NCI-H345 (cell line): ENCODE measurements at places on chromosomes 2 and 18.

- no peak for DNase-seq
Measured at GRCh38 chr2:127115471-127116199, 8.7 kb upstream of the BIN1 start.

- DNase-seq: no peak
Measured at GRCh38 chr2:161367675-161368074, 48.4 kb upstream of the TBR1 start.

GRCh38 chr18:45667056-45667736, 51.9 kb downstream of the SLC14A2 start:
- DNase-seq: no peak

DNA sequence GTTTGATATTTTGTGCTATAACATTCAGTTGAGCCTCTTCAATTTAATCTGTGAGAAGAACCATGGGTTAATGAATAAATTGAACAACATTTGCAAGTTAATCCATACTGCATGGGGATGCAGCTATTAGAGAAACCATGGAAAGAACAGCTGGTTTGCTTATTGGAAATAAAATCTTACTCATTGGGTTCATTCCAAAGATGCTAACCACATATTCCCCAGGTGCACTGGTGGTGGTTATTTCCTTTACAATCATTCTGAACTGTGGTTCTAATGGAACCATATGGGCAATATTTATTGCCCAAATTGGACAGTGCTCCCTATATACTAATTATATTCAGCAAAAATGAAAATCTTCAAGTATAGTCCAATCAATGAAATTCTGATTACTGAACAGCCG, 1200.4 kb upstream of the CDH2 start:
- DNase-seq: no peak

DNA sequence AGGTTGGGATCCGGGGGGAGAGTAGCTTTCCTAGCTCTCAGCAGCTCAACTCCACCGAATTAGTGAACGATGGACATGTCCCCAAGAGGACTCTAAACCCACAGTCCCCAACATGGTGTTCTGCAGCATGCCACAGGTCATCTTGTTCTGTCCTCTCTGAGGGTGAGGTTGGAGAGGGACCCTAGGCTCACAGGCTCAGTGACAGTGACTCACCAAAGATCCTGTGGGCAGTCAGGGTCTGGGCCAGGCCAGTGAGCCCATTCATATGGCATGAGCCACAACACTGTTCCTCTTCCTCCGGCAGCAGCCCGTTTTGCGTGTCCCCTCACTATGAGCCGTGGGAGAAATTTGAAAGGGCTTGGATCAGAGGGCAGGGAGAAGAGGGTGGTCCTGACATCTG, 2.8 kb upstream of the SLC20A1 start:
- DNase-seq: no peak

DNA sequence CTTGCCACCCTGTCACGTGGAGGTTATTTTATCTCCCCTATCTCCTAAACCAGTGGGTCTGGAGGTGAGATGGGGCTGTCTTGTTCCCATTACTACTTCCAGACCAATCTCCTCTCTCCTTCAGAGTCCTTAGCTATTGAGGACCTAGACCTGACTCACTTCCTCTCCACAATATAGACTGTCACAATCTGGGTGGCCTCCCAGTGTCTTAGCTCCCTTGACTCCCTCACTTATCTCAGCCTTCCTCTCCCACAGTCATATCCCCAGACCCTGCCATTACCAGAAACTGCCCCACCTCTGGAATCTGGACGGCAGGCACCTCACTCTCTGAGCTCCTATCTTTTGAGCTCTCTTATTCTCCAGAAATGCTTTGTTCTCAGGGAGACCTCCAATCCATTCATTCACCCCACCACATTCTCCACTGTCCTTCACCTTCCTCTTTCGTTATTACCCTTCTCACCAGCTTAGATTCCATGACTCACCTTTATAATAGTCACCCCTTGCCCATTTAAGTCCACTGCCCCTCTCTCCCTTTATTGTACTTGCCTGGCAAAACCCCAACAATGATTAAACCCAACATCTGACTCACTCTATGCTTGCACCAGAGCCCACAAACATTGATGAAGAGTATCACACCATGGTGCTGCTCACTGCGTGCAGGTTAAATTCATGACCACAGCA, 23.3 kb upstream of the SIX3 start:
- DNase-seq: no peak

DNA sequence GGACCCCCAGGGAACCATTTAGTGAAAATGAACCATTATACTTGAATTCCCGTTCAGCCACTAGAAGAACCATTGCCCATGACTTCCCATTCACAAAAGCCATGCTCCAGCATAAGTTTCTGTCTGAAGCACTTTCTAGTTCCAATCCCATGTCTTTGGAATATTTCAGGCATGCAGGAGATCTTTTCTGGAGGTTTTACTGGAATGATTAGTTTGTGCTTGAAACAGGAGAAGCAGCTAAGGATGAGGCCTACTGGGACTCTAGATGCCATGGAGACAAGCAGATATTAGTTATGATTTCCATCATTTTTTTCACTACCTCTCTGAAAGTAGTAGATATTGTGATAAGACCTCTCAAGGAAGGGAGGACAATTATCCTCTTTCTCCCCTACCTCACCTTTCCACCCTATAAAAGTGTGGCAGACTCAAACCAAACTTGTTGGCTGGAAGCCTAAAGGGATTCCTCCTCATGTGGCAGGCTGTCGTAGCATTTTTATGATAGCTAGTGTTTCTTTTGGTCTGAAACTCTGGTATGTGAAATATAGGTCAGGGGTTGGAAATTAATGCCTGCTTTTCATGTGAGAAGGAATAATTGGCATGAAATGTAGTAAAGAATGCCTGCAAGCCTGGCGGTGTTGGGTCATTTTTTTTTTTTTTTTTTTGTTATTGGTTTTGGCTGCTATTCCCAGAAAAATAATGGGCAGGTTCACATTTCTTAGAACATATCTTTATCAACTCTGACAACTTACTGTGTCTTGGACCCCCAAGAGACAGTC, 29.3 kb upstream of the MMADHC start:
- DNase-seq: peak; percentile 19

DNA sequence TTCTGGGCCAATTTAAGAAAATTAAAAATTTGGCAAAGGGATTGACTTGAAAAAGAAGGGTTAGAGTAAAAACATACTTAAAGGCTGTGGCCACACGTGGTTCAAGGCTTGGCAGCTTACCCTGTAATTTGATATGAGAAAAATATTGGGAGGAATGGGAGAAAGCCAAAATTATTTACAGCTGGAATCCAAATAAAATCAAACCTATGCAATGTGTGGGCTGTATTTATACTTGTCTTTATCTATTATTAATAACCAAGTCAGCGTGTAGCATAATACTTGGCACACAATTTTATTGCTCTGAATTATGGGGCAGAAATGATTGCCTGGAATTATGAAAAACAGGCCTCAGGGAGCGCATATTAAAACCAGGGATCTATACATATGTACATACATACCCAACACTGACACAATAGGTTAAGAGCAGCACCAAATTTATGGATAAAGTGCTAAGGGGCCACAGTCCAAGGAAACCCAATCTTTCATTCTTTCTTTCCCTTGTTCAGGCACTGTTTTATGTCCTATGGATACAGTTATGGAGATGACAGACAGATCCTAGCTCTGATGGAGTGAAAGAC, 35.6 kb downstream of the FAM124B start:
- DNase-seq: no peak

- DNase-seq: no peak
Measured at GRCh38 chr2:174729797-174730697, 34.2 kb downstream of the CHRNA1 start.

GRCh38 chr2:219497495-219498279, 1.0 kb upstream of the GMPPA start:
- peak; percentile 38 for DNase-seq

DNA sequence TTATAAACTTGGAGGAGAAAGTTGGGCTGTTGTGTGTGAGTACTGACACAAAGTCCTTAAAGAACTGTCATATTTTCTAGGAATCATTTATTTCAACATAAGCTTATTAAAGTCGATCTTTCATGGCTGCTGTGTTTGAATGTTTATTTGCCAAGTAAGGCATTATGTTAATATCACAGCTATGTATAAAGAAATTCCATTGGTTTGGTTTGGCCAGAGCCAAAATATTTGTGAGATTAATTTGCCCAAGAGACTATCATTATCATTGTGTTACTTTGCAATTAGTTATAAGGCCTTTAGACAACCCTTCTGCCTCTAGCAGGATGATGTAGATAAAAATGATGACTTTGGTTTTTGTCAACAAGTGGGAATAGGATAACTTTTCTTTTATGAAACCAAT, 240.6 kb upstream of the NT5C1B start:
- DNase-seq: no peak

DNA sequence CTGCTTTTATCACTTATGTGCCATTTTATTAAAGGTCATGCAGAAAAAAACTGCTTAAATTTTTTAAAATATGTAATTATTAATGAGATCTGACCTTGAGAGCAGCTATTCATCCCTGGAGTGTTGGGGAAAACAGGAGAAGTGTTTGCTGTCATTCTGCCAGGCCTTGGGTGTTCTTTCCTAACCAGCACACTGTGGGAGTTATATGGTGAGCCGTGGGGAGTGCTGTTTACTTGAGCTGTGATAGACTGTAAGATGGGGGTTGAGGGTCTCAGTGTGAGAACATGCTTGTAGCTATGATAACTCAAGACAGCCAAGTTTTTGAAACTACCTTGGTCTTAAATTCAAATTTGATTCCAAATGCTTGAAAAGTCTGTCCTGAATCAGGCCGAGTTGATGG, 101.3 kb upstream of the ARHGAP28 start:
- no peak for DNase-seq

DNA sequence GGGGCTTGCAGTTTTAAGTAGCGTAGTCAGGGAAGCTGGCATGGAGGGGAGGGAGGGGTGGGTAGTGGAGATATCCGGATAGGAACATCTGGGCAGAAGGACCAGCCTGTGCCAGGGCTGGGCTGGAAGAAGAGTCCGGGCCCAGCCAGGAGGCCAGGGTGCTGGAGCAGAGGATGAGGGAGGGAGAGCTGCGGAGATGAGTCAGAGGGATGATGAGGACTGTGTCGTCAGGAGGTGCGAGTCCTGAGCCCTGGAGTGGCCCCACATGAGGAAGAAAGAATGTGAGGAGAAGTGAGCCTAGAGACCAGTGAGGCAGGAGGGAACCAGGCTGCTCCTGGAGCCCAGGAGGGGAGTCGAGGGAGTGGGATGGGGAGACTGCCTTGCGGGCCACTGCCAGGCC, 82.4 kb downstream of the CTIF start:
- no peak for DNase-seq

DNA sequence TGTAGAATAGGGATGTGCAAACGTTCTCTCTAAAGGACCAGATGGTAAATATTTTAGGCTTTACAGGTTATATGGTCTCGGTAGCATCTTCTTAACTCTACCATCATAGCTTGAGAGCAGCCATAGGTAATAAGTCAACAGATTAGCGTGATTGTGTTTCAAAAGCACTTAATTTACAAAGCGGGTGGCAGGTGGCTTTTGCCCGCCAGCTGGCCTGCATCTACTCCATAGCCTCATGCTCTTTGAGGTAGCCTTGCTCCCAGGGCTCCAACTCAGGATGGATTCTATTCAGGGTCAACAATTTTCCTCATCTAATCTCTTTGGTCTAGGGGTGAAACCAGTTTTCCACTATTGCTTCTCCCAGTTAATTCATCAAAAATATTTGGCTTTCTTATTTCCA, 5.0 kb upstream of the ATP9B start:
- peak; percentile 84 for DNase-seq

DNA sequence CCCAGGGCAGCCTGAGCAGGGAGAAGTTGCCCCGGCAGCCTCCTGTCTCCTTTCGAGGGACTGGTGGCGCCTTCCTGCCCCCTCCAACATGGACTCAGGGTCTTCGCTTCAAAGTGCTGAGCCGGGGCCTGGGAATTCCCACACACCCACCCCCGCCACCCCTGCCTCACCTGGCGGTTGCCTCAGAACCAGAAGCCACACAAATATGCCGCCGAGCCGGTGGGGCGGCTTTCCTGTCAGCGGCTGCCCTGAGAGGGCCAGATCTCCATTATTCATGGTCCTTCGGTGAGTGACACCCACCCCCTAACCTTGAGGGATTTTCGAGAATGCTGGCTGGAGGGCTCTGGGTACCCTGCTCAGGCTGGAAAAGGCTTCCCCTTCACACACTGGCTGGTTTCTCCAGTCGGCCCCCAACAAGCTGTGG, 71.7 kb downstream of the SMAD7 start:
- DNase-seq: no peak

DNA sequence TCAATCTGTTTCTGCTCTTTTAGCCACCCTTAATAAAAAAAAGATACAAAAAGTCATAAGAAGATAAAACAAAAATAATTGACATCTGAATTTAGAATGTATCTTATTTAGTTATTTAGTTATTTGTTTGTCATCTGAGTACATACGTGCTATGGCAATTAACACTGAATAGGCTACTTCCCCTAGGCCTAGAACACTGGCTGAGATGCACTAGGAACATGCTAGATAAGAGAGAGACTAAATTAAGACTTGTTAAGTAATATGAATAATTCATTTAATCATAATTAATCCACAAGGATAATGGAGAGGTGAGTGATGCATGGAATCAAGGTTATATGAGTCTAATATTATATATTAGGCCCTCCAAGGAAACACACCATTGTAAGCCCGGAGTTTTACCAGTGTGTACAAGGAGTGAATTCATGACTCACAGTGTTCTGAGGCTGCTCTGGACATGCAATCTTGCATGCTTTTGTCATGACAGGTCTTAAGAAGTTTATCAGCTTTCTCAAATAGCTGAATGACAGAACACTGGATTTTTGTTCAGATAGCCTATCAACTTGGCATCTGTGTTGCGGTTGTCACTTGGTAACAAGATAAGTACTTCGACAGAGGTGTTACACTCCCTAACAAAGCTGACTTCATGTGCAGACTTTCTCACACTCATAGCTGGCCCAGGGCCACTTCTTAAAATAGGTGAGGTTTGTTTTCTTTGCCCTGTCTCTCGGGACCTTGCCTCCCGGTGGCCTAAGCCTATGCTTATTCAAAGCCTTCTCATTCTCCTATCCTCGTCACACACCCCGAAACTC, 5.0 kb upstream of the SERPINB2 start:
- no peak for DNase-seq

- DNase-seq: no peak
Measured at GRCh38 chr18:37391698-37392548, 173.7 kb downstream of the CELF4 start.

- no peak for DNase-seq
Measured at GRCh38 chr2:73939419-73939818, 12.7 kb downstream of the DGUOK start.

DNA sequence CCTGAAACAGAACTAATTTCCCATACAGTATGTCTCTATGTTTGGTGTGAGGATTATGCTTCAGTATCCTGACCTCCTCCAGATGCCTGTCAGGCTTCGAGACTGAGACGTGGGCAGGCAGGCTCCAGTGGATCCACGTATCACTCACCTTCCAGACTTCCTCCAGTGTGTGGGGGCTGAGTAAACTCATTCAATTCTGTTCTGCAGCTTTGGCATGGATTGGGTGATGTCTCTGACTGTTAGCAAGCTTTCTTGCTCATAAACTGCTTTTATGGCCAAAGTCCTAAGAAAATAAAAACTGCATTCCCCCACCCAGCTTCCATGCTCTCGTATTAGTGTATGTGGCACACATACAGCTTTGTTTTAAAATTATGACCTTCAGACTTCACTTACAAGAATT, 53.6 kb downstream of the CCDC93 start:
- no peak for DNase-seq

- DNase-seq: no peak
Measured at GRCh38 chr2:76826691-76827090, 695.5 kb downstream of the LRRTM4 start.

GRCh38 chr18:53819671-53820070, 404.8 kb downstream of the MBD2 start:
- no peak for DNase-seq
